Fibroblast of skin of left biceps (primary cell): ENCODE measurements at places on chromosomes 5 and 9.

DNA sequence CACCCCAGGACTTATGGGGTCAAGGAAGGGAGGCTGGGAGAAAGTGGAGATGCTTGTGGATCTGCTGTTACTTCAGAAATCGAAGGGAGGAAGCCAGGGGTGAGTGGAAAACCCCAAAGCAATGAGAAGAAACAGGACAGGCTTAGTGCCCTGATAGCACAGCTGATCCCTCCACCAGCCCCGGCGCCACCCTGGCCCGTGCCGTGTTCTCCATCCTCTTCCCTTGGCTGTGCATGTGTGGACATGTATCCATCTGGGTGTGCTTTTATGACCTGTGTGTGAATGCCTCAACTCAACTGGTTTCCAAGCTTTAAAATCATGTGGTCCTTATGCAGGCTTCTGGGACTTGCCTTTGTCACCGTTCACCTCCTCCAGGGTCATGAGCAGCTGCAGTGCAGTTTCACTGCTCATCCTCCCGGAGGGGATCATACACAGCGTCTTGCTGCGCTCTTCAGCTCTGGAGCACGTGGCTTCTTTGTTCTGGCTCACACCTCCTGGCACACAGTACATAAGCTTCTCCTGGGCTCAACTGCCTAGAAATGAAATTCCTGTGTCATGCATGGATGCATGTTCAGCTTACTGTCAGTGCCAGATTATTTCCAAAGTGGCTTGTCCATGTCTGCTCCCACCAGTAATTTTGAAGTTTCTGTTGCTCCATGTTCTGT is 58.2 kb downstream of the IPPK start:
- DNase-seq, result no peak

- DNase-seq, result peak; percentile 18
These were observed 57.6 kb downstream of the PFDN1 start for GRCh38 chr5:140245341-140245740.

GRCh38 chr9:7536310-7536939 is 263.2 kb downstream of the DMAC1 start:
- peak; percentile 6 for DNase-seq

GRCh38 chr5:31859096-31859495 is 220.2 kb downstream of the PDZD2 start:
- DNase-seq, result no peak

- DNase-seq, result no peak
These were observed 69.8 kb upstream of the DAB2 start for GRCh38 chr5:39494534-39494933.

DNA sequence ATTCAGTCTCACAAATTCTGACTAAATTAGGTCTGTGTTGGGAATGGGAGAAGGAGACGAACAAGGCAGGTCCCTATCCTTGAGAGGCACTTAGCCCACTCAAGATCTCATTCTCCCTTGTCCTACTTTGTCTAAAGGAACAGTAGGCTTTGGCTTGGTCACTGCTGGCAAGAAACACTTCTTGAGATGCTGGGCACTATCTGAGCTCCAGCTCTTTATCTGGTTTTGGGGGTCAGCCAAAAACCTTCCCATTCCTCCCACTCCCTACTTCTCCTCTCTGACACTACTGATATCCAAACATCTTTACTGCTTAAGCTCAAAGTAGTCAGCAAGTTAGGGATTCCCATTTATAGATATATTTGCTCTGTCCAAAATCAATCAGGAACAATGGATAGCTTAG is 155.2 kb downstream of the MAPKAP1 start:
- DNase-seq, result no peak

- DNase-seq, result no peak
These were observed 468.2 kb downstream of the ARHGEF28 start for GRCh38 chr5:74094096-74094781.

DNA sequence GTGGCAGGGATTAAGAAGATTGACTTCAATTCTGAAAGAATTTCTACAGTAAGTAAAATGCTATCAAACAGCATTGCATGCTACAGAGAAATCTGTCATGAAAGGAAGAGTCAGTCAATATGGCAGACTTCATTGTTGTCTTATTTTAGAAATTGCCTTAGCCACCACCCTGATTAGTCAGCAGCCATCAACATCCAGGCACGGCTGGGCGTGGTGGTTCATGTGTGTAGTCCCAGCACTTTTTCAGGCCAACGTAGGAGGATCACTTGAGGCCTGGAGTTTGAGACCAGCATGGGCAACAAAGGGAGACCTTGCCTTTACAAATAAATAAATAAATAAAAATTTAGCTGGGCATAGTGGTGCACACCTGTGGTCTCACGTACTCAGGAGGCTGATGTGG is 46.6 kb downstream of the RMI1 start:
- no peak for DNase-seq

DNA sequence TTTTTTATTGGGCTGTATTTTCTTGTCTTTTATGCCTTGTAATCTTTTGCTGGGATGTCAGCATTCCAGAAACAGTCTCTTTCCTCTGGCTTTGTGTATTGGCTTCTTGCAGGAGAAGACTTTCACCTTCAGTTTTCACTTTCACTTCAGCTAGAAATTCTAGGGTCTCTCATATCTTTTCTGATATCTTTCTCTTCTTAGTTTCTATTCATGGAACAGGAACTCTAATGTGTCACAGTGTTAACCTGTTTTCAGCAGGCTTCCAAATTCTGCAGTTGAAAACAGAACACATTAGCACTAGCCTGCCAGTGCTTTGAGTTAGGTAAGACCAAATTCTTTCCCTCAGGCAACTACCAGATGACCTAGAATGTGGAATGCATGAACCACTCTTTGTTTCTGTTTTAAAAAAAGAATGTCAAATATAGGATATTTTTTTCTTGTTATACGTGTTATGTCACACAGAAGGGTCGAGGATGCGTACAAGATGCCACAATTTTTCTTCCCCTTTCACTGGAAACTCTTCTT is 164.7 kb downstream of the TUSC1 start:
- DNase-seq, result no peak
